Activated naive CD4-positive, alpha-beta T cell (primary cell): ENCODE measurements at places on chromosomes 7 and 10.

GRCh38 chr7:91357901-91358300 is 93.7 kb downstream of the FZD1 start:
- DNase-seq, result no peak

GRCh38 chr10:30995081-30995770 is 36.4 kb downstream of the ZNF438 start:
- no peak for DNase-seq

DNA sequence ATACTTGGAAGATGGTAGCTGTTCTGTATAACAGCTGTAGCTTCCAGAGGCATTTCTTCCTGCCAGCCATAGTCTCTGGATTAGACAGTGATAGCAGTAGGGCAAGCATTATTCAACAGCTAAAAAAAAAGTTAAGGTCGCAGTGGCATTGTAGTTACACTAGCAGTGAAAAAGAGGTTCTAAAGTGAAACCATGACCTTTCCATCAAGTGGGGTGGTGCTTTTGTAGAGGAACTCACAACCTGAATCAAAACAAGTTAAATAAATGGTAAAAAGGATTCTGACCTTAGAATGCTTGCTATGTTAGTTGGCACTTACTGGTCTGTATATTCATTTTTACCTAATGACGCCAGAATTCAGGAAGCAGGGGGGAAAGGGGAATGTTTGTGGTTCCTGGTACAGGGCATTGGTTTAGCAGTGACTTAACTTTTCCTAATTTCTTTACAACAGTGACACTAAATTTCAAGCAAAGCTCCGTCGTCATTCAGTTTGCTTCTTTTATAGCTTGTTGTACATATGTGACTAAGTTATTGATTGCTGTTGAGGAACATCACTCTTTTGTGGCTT is 55.0 kb downstream of the GBF1 start:
- no peak for DNase-seq

DNA sequence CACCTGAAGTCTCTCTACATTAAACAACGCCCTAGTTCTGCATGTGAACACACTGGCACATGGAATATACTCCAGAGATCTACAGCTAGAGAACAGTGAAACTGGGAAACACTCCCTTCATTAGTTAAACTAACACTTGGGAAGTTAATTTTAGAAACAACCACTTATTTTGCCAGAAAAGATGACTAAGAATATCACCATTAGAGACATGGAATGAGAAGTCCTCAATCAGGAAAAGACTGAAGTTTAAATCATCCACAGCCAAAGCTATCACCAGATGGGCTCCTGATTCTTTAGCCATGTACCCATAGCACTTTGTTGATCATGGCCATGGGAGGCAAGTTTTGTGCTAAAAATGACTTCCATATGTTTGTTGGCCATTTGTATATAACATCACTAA is 719.5 kb downstream of the KCNMA1 start:
- DNase-seq, result no peak

DNA sequence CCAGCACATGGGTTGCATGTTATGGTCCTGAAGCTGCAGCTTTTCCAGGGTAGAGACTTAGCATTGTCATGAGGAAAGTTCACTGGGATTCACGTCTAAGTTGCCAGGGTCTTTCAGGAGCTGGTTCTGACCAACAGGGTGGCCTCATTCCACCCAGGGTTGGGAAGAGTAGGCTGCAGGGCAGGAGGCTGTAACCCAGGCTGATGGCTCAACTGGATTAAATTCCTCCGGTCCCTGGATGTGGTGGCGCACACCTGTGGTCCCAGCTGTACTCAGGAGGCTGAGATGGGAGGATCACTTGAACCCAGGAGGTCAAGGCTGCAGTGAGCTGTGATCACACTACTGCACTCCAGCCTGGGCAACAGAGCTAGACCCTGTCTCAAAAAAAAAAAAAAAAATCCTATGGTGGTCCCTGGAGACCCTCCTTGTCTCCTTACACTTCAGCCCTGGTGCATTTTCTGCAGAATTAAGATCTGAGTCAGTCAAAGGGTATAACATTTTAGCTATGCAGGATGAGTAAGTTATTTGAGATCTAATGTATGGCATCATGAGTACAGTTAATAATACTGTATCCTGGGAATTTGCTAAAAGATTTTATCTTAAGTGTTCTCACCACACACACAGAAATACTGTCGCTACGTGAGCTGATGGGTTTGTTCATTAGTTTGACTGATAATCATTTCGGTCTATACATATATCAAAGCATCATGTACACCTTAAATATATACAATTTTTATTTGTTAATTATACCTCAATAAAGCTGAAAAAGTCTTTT is 44.0 kb downstream of the ASB13 start:
- no peak for DNase-seq

GRCh38 chr7:155201325-155202087 is 96.2 kb upstream of the INSIG1 start:
- DNase-seq, result no peak

DNA sequence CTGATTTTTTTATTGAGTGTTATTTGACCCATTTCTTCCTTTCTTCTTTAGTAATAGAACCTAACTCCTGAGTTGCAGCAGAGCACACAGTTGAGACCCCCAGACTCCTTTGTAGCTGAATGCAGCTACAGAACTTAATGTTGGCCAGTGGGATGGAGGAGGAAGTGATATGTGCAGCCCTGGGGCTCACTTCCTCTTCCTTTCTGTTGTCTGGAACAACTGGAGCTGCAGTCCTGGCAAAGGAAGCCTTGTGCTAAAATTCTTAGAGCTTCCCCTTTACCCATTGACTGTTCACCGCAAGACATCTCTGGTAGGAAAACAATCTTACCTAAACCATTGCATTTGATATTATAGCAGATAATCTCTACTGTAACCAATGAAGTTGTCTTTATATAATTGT is 86.6 kb downstream of the ITGB8 start:
- DNase-seq, result no peak

GRCh38 chr7:44286618-44287487 is 38.5 kb downstream of the CAMK2B start:
- DNase-seq, result no peak
